Esophagus mucosa (tissue), 1 donor: ENCODE measurements at places on chromosomes 7 and 10. TPM values are rescaled to one million over a fixed set of nuclear protein-coding genes. Genes with fewer than 3 reads are reported as not detected.

Gene MRC1
- total RNA-seq, result 1.2 TPM

Gene PAOX
- total RNA-seq, result 11.3 TPM

Gene TRIM50
- total RNA-seq, result not detected

Gene ASAH2
- 3.1 TPM for total RNA-seq

Gene SPDYE2B
- not detected for total RNA-seq

Gene JMJD1C
- 42.1 TPM for total RNA-seq

Gene HYCC1
- 44.2 TPM for total RNA-seq

Gene FAM24B
- 2.0 TPM for total RNA-seq

Gene TOMM7
- 253 TPM for total RNA-seq

Gene CPVL
- 5.0 TPM for total RNA-seq

Gene PPP3CB
- 19.2 TPM for total RNA-seq

Gene UCMA
- not detected for total RNA-seq
